Central memory CD8-positive, alpha-beta T cell (primary cell): ENCODE measurements at places on chromosomes 5 and 9.

GRCh38 chr5:54538156-54538555 lies 20.6 kb downstream of the SNX18 start:
- DNase-seq: no peak

GRCh38 chr5:124706051-124706450 lies 40.4 kb downstream of the ZNF608 start:
- no peak for DNase-seq

DNA sequence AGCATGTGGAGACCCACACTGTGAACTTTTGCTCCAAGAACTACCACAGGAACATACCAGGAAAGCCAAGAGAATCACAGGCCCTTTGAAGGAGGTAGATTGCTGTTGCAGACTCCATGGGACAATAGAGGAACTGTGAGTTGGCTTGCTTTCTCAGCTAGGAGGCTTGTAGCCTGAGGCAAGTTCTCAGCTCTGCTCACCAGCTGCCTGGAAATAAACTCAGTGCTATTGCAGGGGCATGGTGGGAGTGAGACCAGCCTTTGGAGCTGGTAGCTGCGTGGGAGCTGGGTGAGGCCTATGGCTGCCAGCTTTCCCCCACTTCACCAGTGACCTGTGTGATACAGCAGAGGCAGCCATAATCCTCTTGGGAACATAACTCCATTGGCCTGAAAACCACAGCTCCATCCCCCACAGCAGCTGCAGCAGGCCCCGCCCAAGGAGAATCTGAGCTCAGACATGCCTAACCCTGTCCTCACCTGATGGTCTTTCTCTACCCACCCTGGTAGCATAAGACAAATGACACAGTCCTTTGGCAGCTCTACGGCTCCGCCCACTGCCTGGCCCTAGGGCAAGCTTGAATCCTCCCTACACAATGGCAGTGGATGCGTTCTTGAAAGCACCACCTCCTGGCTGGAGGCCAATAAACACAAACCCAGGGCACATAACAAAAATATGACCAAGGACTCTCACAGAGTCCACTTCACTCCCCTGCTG lies 389.5 kb downstream of the KIF4B start:
- no peak for DNase-seq

DNA sequence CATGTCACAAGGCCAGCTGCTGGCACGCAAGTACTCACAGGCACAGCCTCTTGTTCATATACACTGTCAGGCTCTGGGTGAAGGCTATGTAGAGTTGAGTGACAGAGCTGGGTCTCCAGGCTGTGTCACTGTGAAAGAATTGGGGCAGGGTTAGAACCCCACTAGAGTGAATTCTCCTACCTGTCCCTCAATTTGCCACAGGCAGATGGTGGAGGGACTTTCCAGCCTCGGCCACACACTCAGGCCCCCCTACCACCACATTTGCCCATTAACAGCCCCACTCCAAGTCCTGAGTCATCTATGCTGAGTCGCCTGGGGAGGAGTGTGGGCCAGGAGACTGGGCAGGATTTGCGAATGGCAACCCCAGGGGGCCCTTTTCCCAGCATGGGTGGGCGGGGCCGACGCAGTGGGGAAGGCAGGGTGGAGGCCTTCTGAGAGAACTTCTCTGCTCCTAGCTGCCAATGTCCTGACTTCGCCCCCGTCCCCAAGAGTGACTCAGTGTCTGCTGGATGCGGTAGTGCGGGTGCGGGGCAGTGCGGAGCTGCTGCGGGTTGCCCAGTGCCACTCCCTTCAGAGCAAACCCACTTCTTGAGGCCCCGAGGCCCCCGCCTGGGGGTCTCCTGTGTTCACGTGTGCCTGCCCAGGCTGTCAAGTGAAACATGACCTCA lies 50.3 kb upstream of the PSD2 start:
- no peak for DNase-seq
